Prostate gland (tissue), 2 donors: ENCODE measurements at places on chromosomes 1 and 21. TPM values are rescaled to one million over a fixed set of nuclear protein-coding genes. Genes with fewer than 3 reads are reported as not detected.

The CLDN19 gene
- 1.5 TPM for total RNA-seq

The HOOK1 gene
- total RNA-seq: 8.2 TPM

The ZMYM1 gene
- 31.5 TPM for total RNA-seq

DNA sequence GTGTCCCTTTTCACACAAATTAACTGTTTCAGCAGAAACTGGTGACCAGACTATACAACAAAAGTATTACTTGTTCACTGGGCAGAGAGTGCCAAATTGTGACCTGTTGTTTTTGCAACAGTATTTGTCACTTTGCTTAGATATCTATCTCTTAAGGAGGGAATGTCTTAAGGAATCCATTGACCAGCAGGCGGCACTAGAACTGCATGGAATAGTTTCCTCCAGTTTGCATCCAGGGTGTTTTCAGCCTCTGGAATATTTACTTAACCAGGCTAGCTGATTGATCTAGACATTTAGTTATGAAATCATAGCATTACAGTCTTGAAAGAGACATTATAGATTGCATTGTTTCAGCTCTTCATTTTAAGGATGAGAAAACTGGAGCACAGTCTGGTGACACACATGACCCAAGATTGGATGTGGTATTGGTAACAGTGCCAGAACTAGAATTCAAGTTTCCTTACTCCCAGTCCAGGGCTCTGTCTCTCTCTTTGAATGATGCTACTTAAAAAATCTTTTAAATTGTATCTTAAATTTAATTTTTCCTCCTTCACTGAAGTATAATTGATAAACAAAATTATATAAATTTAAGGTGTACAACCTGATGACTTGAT, 16.9 kb downstream of the RPTN start:
- no peak overlapping the region for H3K27ac ChIP-seq
- peak; percentile 75 for DNase-seq
- H3K36me3 ChIP-seq: no peaks in the 10 kb centered on the region
- no peaks in the 10 kb centered on the region for H3K27me3 ChIP-seq
- no peaks in the 10 kb centered on the region for H3K4me1 ChIP-seq

- H3K36me3 ChIP-seq: no peaks in the 10 kb centered on the region
- DNase-seq: no peak
- H3K4me1 ChIP-seq: no peaks in the 10 kb centered on the region
- H3K27me3 ChIP-seq: no peaks in the 10 kb centered on the region
- H3K27ac ChIP-seq: no peak overlapping the region
These were observed 62.4 kb downstream of the FGGY start for GRCh38 chr1:59359325-59359724.

GRCh38 chr1:3910857-3911845, 11.1 kb upstream of the C1orf174 start:
- peak; percentile 71 for DNase-seq
- no peaks in the 10 kb centered on the region for H3K4me1 ChIP-seq
- no peak overlapping the region for H3K4me3 ChIP-seq
- H3K27me3 ChIP-seq: no peaks in the 10 kb centered on the region

- no peak overlapping the region for H3K27ac ChIP-seq
- H3K4me1 ChIP-seq: no peaks in the 10 kb centered on the region
- H3K4me3 ChIP-seq: no peak overlapping the region
These were observed 310.9 kb downstream of the MATN1 start for GRCh38 chr1:30412241-30413110.

GRCh38 chr1:93578433-93578830, 103.2 kb downstream of the BCAR3 start:
- no peak overlapping the region for H3K27ac ChIP-seq
- no peak overlapping the region for H3K4me3 ChIP-seq

- no peaks in the 10 kb centered on the region for H3K27me3 ChIP-seq
- DNase-seq: no peak
- no peaks in the 10 kb centered on the region for H3K36me3 ChIP-seq
- no peaks in the 10 kb centered on the region for H3K4me1 ChIP-seq
- no peak overlapping the region for H3K27ac ChIP-seq
- H3K4me3 ChIP-seq: no peak overlapping the region
These were observed 164.0 kb upstream of the ETV3 start for GRCh38 chr1:157302199-157302497.

DNA sequence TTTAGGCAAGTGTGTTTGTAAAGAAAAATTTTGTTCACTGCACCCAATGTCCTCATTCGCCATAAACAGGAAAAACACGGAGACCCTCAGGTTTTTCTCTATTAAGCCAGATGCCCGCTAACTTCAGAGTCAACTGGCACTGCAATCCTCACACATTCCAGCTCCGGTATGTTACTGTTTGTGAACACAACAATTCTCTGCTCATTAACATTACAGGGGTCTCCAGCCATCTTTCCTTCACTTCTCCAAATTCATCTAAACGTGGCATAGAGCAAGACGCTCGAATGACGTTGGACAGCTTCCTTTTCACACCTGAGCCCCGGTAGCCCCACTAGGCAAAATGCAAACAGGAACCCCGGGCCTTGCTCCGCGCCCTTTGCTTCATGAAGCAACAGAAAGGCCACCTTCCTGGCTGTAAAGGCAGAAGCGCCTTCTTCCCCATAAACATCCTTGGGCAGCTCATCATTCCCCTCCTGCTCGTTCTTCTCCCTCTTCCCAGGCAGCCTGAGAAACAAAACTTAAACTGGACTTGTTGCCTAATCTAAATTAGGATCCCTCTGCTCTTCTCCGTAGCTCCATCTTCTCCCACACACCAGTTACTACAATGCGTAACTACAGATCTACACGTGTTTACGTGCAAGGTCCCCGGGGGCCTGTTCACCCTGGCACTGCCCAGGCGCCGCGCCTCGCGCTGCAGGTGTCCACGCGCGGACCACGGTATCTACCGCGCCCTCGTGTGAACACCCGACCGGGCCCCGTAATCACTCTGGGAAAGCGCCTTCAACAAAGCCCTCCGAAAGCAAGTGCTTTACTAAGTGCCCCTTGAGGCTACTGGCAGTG, 1.2 kb downstream of the LBR start:
- DNase-seq: no peak
- no peaks in the 10 kb centered on the region for H3K36me3 ChIP-seq
- peak overlapping the region; percentile 91 for H3K4me3 ChIP-seq
- no peaks in the 10 kb centered on the region for H3K27me3 ChIP-seq
- peak overlapping the region; percentile 92 for H3K27ac ChIP-seq
- peaks cover 15% of the 10 kb centered on the region for H3K4me1 ChIP-seq

GRCh38 chr1:164991763-164992314, 364.7 kb downstream of the LMX1A start:
- no peaks in the 10 kb centered on the region for H3K4me1 ChIP-seq
- no peaks in the 10 kb centered on the region for H3K27me3 ChIP-seq
- no peak overlapping the region for H3K4me3 ChIP-seq
- no peaks in the 10 kb centered on the region for H3K36me3 ChIP-seq
- DNase-seq: no peak
- H3K27ac ChIP-seq: no peak overlapping the region

DNA sequence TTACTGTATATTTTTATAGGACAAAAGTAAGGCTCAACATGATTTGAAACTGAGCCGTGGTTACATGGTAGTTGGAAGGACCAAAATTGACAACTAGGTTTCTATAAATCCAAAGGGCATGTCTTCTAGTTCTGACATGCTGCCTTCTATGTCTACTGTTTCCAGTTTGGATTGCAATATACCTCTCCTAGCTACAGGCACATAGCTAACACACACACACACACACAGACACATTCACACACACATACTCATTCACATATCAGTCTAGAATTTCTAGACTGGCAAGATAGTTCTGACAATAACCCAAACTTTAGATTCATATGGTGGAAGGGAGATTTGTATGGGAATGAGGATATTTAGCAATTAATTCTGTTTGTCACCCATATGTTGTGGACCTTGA, 544.8 kb upstream of the CAMK1G start:
- H3K27ac ChIP-seq: no peak overlapping the region
- DNase-seq: no peak
- H3K4me1 ChIP-seq: no peaks in the 10 kb centered on the region
- no peaks in the 10 kb centered on the region for H3K27me3 ChIP-seq

- no peak overlapping the region for H3K4me3 ChIP-seq
- H3K27me3 ChIP-seq: no peaks in the 10 kb centered on the region
- H3K4me1 ChIP-seq: no peaks in the 10 kb centered on the region
- no peak overlapping the region for H3K27ac ChIP-seq
These were observed 61.7 kb upstream of the USP24 start for GRCh38 chr1:55276671-55277376.

DNA sequence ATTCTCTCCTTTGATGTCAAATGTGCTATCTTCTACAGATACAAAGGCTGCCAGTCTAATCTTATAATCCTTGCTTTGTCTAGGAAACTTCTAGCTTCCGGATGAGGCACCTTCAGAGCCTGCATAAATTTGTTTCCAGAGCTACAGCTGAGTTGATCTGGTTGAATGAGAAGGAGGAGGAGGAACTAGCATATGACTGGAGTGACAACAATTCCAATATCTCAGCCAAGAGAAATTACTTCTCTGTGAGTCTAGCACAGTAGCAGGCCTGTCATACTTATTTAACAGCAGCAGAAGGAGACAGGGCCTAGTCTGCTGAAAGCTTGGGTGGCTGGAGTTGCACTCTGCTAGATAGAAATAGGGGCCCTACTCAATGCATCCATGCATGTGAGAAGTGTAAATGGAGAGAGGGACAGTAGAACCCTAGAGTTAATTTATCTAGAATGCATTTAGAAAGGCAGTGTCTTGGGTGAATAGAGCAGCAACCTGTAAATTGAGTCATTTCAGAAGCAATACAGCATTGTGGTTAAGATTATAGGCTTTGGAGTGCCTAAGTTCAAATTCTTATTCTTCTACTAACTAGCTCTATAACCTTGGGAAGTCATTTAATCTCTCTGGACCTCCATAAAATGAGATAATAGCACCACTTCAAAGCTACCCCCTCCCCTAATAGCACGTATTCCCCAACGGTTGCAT, 89.0 kb downstream of the MACF1 start:
- no peak for DNase-seq
- H3K4me3 ChIP-seq: no peak overlapping the region
- no peaks in the 10 kb centered on the region for H3K27me3 ChIP-seq
- H3K36me3 ChIP-seq: no peaks in the 10 kb centered on the region

DNA sequence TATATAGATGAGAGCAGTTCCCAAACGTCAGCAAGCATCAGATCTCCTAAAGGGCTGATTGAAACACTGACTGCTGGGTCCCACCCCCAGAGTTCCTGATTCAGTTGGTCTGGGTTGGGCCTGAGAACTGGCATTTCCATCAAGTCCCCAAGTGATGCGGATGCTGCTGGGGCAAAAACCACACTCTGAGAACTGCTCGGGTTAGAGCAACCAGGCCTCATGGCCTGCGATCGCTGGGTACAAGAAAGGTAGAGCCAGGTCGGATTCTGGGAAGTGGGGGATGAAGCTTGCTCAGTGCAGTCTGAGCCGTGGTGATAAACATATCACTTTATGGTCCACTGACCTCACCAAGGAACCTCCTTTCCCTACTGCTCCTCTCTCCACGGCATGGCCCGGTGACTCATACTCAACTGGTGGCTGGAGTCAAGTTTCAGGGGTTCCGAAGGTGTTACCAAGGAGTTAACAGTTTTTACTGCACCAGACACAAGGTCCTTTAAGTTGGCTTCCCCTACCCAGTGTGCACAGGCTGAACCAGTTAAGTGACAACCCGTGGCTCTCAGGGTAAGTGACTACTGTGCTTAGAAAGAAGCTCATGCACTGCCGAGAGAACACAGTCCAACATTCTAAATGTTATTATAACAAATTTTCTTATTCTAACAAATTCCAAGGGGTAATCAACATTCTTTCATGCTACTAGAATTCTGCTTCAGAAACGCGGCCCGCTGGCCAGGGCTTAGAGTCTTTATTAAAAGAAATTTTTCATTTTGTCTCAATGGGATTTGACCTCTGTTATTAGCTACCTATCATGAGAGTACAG, 153.5 kb downstream of the TGFBR3 start:
- peak; percentile 71 for DNase-seq
- H3K4me1 ChIP-seq: no peaks in the 10 kb centered on the region
- H3K4me3 ChIP-seq: no peak overlapping the region

- no peaks in the 10 kb centered on the region for H3K27me3 ChIP-seq
- peak within 1 kb of the TSS; percentile 2 for H3K4me3 ChIP-seq
- no peak for DNase-seq
- H3K27ac ChIP-seq: no peak within 1 kb of the TSS
These were observed at the start of gene TMEM269 for GRCh38 chr1:42784946-42785693. TSS of gene TMEM269 (plus strand) at chr1:42784991. CDS start at chr1:42789894, 4,903 bp downstream.

DNA sequence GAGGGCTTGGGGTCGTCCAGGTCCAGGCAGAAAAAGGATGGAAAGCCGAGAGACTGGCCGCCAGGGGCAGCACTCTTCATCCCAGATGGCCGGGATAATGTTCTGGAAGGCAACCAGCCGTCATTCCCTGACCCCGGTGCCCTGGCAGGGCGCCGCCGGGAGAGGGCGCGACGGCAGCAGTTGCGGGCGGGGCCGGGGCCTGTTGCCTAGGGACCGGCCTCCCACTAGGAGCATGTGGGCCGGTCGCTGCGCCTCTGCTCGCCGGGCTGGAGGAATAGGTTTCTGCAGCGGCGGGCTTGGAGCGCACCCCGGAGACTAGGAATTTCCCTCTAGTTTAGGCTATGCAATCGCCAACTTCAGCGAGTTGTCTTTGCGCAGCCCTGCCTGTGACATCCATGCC, 11.0 kb downstream of the DMRTB1 start:
- H3K27ac ChIP-seq: no peak overlapping the region
- no peaks in the 10 kb centered on the region for H3K36me3 ChIP-seq
- DNase-seq: no peak
- H3K4me3 ChIP-seq: no peak overlapping the region
- no peaks in the 10 kb centered on the region for H3K27me3 ChIP-seq

DNA sequence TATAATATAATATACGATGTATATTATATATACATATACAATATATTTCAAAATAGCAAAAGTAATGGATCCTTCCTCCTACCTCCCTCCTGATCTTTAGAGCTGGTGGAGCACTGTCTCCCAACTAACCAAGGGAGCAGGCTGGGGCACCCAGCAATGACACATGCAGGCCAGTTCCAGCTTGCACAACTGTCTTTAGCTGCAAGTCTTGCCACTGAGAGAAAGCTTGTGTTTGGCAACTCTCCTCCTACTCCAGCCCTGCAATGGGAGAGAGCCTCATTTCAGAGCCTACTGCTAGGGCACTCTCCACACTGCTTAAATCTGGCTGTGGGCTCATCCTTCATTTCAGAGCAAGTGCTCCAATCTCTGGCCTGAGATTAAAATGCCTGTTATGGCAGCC, 469.8 kb upstream of the OLFM3 start:
- H3K27ac ChIP-seq: no peak overlapping the region
- no peak for DNase-seq
- no peaks in the 10 kb centered on the region for H3K36me3 ChIP-seq

GRCh38 chr21:15826908-15827601, 97.3 kb downstream of the USP25 start:
- DNase-seq: no peak
- no peak overlapping the region for H3K4me3 ChIP-seq
- no peaks in the 10 kb centered on the region for H3K27me3 ChIP-seq
- H3K27ac ChIP-seq: no peak overlapping the region

GRCh38 chr1:182129398-182129797, 67.9 kb upstream of the ZNF648 start:
- H3K4me3 ChIP-seq: no peak overlapping the region
- DNase-seq: no peak
- no peaks in the 10 kb centered on the region for H3K4me1 ChIP-seq
- no peaks in the 10 kb centered on the region for H3K27me3 ChIP-seq
